ENCODE measurements at places on chromosomes 16 and 17. TPM values are rescaled to one million over a fixed set of nuclear protein-coding genes. Genes with fewer than 3 reads are reported as not detected.

HS3ST3B1 gene
- 11.5 TPM for total RNA-seq

DNA sequence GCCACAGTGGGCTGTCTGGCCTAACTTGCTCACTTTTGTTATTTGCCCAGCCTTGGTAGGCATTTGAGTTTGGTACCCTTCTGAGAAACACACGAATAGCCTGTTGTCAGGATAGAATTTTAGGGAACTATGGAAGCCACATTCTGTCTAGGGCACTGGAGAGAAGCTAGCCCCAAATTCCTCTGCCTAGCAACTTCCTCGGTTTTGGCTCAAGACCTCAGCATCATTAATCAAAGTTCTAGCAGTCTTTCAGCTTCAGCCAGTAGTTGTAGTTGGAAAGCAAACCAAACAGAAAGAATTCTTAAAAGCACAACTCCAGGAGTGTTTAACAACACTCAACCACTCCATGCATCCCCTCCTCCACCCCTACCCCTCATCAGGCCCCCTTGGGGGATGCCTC is 572.1 kb upstream of the PSMD7 start:
- H3K27me3 ChIP-seq, result no peaks in the 10 kb centered on the region
- H3K4me1 ChIP-seq, result no peaks in the 10 kb centered on the region
- no peak for DNase-seq
- H3K27ac ChIP-seq, result no peak overlapping the region
- H3K36me3 ChIP-seq, result no peaks in the 10 kb centered on the region

DNA sequence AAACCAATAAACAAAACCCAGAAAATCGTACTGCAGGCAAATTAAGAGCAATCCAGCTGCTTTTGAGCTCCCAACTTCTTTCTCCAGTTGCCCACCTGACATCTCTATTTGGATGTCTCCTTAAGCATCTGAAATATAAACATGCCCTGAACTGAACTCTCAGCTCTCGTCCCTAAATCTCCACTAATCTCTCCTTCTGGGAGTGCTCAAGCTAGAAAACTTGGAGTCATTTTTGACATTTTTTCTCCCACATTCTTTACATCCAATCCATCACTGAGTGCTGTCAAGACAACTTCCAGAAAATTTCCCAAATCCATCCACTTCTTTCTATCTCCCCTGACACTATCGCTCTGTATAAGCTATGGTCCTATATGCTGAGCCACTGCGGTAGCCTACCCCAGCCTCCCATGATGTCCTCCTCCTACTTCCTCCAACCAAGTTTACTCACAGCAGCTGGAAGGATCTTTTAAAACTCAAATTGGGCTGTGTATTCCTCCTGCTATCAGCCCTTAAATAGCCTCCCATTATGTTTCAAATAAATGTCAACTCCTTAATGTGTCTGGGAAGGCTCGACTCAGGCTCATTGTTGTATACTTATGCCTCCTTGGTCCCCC is 53.1 kb downstream of the HS3ST3B1 start:
- no peak for DNase-seq
- H3K36me3 ChIP-seq, result peaks cover 15% of the 10 kb centered on the region
- peaks cover 4% of the 10 kb centered on the region for H3K4me1 ChIP-seq
- no peaks in the 10 kb centered on the region for H3K27me3 ChIP-seq
- no peak overlapping the region for H3K27ac ChIP-seq

DNA sequence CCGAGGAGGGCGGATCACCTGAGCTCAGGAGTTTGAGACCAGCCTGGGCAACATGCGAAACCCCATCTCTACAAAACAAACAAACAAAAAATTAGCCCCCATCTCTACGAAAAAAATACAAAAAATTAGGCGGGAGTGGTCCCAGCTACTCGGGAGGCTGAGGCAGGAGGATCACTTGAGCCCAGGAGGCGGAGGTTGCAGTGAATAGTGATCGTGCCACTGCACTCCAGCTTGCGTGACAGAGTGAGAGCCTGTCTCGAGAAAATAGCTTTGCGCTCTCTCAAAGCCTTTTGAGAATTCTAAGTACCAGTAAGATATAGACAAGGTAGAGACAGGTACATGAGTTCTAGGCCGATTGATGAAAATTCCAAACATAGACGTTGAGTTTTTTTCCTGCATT is 2.0 kb downstream of the SOCS7 start:
- DNase-seq, result no peak
- H3K4me3 ChIP-seq, result no peak overlapping the region
- no peaks in the 10 kb centered on the region for H3K27me3 ChIP-seq
- no peak overlapping the region for H3K27ac ChIP-seq
- H3K4me1 ChIP-seq, result peaks cover 34% of the 10 kb centered on the region
- H3K36me3 ChIP-seq, result no peaks in the 10 kb centered on the region

DNA sequence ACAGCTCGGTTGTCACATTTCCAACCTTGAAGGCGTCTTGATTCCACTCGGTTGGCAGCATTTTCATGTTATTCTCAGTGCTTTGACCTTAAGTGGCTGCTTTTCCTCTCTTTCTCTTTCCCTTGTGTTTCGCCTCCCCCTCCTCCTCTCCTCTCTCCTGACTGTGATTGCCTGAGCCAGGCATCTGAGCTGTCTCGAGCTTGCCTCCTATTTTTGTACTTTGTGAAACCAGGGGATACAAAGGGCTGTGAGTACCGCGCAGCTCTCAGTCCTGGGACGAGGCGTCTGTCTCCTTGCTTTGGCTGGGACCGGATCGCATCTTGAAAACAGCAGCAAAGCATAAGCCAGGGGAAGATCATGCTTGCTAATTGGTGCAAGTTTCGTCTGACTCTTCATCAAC is 48.8 kb upstream of the SDK2 start:
- no peak overlapping the region for H3K27ac ChIP-seq
- no peaks in the 10 kb centered on the region for H3K27me3 ChIP-seq
- H3K4me3 ChIP-seq, result no peak overlapping the region
- H3K4me1 ChIP-seq, result no peaks in the 10 kb centered on the region

GRCh38 chr17:48997103-48997826 is at the start of gene IGF2BP1:
IGF2BP1 (plus strand) TSS chr17:48997385; CDS start chr17:48997746, 361 bp downstream.
- H3K4me1 ChIP-seq, result peaks cover 36% of the 10 kb centered on the region
- no peak within 1 kb of the TSS for H3K27ac ChIP-seq
- H3K36me3 ChIP-seq, result no peaks in the 10 kb centered on the region
- peak within 1 kb of the TSS; percentile 24 for H3K4me3 ChIP-seq
- DNase-seq, result no peak
- H3K27me3 ChIP-seq, result peaks cover 60% of the 10 kb centered on the region

DNA sequence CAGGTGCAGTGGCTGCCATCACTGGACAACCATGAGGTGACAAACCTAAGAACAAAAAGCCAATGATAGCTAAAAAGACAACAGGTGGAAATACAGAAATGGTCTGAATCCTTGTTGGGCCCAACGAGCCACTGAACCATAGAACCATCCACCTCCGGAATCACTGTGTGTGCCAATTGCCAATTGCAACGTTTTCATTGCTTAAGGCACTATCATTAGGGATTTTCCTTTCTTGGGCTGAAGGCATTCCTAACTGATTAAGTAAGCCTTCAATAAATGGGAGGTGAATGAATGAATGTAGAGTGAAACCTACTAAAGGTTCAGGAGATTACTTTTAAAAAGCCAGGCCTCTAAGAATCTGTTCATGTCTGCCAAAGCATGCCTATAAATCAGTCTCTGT is 3.6 kb downstream of the USP31 start:
- H3K4me3 ChIP-seq, result no peak overlapping the region
- peaks cover 15% of the 10 kb centered on the region for H3K4me1 ChIP-seq
- no peak for DNase-seq
- no peaks in the 10 kb centered on the region for H3K36me3 ChIP-seq
- H3K27me3 ChIP-seq, result no peaks in the 10 kb centered on the region
